Stimulated activated CD8-positive, alpha-beta memory T cell treated with anti-CD3 and anti-CD28 coated beads, Interleukin-7, amount 100 ng/mL, for 4 hours (primary cell): ENCODE measurements at places on chromosomes 4 and X.

DNA sequence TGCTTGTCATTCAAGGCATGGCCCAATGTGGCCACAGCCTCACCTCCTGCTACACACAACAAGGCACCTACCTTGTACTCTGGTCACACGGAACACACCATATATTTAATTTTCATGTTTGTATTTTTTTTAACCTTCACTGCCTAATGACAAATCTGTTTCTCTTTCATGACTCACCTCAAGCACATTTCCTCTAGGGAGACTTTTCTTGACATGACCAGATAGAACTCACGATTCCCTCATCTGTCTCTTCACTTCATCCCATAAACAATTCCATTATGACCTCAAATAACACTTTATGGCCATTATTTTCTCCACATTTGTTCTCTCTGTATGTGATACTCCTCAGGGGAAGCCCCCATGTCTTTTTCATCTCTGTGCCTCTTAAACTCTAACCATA is 11.1 kb downstream of the DRP2 start:
- DNase-seq, result no peak

- DNase-seq, result no peak
Observed at GRCh38 chr4:10747186-10747585, 62.6 kb upstream of the CLNK start.

GRCh38 chr4:8410066-8410625 is 30.4 kb downstream of the ACOX3 start:
- DNase-seq, result no peak

DNA sequence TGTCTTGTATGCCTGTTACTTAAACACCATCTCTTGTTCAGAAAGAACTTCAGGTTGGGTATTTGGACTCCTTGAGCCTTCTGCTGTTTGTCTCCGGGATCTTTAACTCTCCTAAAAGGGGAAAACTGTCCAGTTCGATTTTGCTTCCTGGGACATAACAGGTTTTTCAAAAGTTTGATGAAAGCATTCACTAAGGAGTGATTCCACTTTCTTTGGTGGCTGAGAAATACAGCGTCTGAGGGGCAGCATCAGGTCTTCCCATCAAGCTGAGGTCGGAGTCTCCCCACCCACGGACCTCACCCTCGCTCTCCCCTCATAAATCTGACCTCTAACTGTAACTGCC is 1.4 kb downstream of the AFAP1 start:
- DNase-seq, result no peak

DNA sequence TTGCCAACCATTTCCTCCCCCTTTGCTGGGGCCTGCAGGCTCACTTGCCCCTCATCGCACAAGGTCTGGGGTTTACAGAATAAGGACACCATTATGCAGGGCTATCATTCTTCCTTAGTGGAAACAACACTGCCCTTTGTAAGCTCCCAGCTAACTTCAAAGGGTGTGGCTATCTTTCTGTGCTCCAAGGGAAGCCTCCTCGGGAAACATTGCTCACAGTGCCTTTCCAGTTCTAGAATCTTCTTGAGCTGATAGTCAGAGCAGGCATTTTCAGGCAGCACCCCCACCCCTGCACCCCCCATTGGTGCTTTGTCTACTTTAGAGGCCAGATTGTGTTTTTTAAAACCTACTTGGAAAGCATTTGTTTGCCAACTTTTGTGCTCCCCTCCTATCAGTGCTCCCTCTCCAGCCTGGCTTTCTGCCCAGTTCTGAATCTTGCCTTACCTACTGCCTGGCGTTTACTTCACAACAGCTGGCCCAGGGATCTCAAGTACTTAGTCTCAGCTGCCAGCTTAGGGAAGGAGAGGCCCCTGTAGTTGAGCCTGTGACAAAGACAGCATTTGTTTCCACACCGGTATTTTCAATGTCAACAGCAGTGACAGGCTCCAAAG is 53.5 kb downstream of the PLAC1 start:
- no peak for DNase-seq

DNA sequence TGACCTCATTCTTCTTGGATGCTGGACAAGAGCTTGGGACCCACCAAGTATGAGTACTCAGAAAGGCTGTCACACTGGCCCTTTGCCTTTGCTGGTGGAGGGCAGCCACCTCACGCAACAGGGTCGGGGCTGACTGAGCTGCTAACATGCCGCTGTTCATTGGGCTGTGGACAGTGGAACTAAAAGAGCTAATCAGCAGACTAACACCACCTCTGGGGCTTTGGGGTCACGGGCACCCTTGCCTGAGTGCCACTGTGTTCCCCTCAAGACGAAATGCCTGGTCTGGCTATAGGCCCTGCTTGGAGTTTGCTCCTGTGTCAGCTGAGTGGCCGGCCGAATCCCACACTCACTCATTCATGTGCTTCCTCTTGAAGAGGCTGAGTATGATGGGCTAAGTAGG is 559.6 kb downstream of the SPRY1 start:
- no peak for DNase-seq

DNA sequence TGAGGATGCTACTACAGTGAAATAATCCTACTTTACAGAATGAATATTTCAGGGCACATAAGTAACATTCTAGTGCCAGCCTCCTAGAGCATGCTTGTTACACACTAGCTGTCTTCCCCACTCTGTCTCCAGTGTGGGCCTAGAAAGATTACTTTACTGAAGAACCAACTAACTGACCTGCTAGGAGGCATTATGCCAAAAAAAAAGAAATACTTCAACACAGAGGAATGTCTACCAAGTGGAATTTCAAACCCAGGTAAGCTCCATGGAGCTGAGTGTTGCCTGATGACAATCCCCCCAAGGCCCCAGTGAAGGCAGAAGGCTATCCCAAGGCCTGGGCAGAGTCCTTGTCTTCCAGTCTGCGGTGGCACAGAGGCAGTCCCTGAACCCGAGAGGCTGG is 40.9 kb upstream of the STS start:
- DNase-seq, result no peak

GRCh38 chrX:19718642-19719041 is 168.8 kb downstream of the SH3KBP1 start:
- no peak for DNase-seq

- no peak for DNase-seq
Observed at GRCh38 chr4:122876456-122876855, 45.9 kb downstream of the NUDT6 start.

DNA sequence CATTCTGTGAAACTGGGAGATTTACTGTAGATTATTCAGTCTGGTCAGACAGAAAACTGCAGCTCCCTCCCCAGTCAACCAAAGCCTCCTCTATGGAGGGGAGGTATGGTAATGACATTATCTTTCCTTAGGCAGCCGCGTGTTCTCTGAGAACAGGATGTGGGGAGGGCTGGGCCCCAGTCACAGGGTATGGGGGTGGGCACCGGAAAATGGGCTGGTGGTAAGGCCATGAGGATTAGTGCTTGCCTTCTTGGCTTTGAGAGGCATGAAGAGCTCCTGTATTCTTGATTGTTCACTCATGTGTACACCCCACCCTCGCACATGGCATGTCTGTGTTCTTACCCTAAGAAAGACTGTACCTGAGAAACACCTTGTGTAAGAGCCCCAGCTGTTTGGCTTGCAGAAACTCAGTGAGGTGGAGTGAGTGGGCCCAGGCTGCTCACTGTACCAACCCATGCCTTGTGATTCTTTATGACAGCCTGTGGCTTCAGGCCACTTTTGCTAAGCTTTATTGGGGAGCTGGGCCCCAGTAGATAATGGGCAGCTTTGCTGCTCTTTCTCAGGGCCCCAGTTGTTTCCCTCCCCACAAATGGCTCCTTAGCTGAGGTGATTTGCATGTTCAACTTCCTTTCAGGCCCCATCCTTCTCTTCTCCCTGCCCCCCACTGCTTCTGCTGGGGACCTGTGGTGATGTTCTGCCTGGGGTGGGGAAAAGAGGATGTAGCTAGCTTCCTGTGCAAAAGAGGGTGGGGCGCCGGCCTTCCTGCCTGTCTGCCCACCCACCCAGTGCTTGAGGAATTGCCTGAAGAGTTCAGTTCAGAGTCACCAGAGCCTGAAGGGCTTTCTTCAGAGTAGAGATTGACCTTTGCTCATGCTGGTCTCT is 30.7 kb downstream of the MSN start:
- peak; percentile 79 for DNase-seq

DNA sequence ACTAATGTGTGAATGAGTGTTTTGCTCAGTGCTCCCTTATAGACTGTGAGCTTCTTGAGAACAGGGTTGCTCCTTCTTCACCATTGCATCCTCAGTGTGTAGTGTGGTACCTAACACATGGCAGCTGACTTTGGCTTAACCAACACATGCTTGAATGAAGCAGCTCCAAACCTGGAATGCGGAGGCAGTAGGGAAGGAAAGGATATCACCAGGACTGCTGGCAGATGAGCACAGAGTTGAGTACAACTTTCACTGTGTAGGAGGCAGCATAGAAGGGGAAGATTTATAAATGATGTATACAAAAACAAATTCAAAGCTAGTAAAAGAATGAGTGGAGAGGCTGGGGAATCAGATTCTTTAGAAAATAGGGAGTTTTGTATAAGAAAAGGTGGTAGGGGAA is 174.3 kb downstream of the SLIT2 start:
- DNase-seq, result no peak

GRCh38 chr4:100483796-100484195 is 34.0 kb downstream of the EMCN start:
- DNase-seq, result no peak
